Stimulated activated CD4-positive, alpha-beta T cell treated with anti-CD3 and anti-CD28 coated beads, Interleukin-15, amount 100 ng/mL, for 1 hour (primary cell): ENCODE measurements at places on chromosomes 3 and 15.

DNA sequence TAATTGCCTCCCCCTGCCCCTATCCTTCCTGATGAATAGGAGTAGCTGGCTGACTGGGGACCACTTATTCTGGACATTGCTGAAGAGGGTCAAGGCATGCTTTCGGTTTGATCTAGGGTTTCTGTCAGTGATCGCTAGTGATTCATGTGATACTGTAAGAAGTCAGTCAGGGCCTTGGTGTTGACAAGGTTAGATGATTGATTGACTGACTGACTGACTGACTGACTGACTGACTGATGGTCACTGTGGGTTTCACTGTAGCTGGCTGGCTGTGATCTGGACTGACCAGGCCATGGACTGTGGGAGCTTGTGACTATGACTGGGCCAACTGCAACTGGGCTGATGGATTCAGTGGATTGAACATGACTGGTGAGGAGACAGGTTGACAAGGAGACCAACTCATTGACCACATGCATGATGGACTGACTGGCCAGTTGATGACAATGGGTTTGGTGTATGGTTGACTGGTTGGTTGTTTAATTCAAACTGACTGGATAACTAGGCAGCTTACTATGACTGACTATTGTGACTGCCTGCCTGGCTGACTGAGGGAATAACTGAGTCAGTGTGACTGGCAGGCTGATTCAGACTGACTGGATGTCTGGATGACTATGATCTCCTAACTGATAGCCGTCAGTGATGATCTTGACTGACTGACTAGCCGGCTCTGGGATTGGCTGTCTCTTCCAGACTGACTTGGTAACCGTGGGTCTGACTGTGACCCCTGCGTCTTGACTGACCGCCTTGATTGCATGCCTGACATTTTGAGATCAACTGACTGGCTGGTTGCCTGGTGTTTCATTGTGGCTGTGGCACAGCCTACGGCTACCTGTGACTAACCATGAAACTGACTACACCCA is 509.9 kb downstream of the SHQ1 start:
- no peak for DNase-seq

GRCh38 chr3:57805674-57806073 is 49.6 kb downstream of the SLMAP start:
- DNase-seq: no peak

DNA sequence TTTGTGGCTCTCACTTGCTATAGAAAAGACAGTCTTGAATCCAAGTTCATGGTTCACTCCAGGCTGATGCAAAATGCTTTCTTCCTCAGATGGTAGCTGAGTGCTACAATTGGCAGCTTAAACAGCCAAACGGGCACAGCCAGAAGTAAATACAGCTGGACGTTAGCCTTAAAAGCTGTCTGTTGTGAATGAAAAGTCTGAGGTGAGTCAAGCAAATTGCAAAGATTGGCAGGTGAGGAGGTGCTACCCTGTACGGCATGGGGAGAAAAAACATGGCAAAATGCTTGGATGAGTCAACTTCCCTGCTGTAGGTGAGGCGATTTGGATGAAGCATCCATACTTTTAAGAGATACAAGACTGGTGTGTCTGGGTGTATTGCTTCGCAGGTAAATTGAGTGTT is 40.5 kb downstream of the IL5RA start:
- DNase-seq: no peak

DNA sequence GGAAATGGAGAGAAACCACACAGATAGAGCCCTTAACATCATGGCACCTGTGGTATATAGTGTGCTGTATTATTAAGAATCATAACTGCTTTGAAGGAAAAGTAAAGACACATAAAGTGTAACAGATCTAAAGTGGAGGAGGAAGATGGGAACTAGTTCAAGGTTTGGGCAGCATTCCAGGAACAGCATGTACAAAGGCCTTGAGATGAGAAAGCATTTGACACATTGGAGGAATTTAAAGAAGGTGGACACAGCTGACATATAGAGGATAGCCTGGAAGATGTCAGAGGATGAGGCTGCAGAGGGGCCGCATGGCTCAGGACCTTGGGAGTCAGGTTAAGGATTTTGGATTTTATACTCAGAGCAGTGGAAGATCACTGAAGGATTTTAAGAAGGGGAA is 39.0 kb downstream of the LRTM1 start:
- DNase-seq: no peak

GRCh38 chr3:169661361-169662131 is 2.0 kb downstream of the MECOM start:
- no peak for DNase-seq

DNA sequence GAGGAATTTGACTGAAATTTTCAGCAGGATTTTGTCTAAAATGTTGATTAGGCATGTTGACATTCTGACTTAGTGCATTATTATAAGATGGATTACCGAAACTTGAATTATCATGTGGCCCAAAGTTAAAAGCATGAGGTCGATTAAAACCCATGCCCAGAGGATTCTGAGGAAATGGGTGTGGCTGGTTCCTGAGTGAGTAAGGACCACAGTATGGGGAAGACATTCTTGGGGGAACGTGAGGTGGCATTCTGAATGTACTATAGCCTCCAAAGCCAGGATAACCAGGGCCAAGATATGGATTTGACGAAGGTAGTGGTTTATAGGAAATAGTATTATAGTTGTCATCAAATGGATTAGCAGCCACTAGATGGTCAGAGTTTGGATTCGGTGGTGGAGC is 38.7 kb upstream of the DNAAF4 start:
- DNase-seq: no peak

DNA sequence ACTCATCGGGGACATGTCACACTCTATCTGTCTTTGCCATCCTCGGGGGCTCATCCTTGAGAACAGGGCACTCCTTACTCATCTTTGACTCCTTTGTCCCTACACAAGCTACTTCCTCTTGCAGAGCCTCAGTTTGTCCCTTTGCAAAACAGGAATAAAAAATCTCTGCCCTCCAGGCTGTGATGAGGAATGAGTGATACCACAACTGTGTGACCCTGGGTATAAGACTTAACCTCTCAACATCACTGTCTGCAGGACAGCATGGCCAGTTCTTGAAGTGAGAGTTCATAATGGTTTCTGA is 48.5 kb downstream of the IQSEC1 start:
- no peak for DNase-seq

DNA sequence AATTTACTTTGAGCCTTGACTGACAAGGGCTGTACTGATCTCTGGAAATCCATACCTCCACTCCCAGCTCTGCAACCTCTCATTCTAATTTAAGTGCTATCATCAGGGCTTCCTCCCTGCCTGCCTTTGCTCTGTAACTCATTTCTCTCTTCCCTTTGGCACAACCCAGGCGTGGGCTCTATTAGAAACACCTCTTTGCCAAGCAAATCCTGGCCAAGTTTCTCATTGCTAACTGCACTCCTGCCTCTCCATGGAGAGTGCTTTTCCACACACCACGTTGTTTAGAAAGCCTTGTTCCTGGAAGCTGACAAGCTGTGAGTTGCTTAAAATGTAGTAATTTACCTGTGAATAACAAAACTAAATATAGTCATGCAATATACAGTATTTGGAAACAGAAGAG is 20.1 kb upstream of the FSTL1 start:
- no peak for DNase-seq

DNA sequence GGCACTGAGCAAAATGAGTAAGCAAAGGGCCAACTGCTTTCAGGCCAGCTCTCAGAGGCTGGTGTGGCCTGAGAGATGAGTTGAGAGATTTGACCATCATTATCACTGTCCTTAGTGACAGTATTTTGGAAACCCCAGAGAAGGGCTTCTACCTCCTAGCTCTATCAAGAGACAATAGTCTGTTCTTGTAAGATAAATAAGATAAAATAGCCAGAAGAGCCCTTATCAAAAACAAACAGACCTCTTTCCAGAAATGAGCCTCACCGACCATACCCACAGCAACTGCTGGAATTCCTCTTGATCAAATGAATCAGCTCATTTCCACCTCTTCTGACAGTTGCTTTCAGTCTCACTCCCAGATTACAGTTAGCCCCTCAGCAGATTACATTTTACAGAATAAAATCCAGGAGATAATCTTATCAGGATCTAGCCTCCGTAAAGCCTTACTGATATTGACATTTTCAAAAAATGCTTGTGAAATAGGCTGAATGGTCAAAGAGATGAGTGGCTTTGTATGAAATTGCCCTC is 4.5 kb downstream of the HDC start:
- DNase-seq: no peak

DNA sequence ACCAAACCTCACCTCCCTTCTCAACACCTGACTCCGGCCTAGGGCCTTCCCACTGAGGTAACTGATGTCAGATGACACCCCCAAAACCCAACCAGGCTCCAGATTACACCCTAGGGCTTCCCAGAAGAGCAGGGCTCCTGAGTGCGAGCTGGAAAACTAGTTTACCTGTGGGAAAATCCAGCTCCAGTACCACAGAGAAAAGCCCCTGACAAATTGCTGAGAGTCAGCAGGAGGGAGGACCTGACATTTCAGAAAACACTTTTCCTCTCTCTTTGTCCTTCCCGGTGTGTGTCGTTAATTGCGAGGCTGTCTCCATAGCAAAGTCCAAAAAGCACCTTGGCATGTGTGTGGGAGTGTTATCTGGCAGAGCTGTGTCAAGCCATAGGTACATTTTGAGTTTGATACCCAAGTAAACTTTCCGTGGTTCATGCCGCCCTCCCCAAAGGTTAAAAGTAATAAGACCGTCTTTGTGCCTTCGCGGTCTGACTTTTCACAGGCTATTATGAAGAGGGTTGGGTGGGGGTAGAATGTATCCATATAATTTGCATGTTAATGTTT is 79.8 kb upstream of the FNDC3B start:
- DNase-seq: no peak

GRCh38 chr15:90585863-90586262 is 56.1 kb downstream of the CRTC3 start:
- no peak for DNase-seq

GRCh38 chr15:77192451-77192850 is 121.5 kb upstream of the TSPAN3 start:
- DNase-seq: no peak

GRCh38 chr3:181847276-181847675 is 135.6 kb downstream of the SOX2 start:
- no peak for DNase-seq

GRCh38 chr3:17936736-17937480 is 194.5 kb upstream of the TBC1D5 start:
- no peak for DNase-seq

- DNase-seq: no peak
These were observed 2.9 kb upstream of the UQCRC1 start for GRCh38 chr3:48612309-48612708.

GRCh38 chr3:23096041-23096440 is 107.1 kb upstream of the UBE2E2 start:
- DNase-seq: no peak

- no peak for DNase-seq
These were observed 117.8 kb downstream of the OXNAD1 start for GRCh38 chr3:16382845-16383244.

DNA sequence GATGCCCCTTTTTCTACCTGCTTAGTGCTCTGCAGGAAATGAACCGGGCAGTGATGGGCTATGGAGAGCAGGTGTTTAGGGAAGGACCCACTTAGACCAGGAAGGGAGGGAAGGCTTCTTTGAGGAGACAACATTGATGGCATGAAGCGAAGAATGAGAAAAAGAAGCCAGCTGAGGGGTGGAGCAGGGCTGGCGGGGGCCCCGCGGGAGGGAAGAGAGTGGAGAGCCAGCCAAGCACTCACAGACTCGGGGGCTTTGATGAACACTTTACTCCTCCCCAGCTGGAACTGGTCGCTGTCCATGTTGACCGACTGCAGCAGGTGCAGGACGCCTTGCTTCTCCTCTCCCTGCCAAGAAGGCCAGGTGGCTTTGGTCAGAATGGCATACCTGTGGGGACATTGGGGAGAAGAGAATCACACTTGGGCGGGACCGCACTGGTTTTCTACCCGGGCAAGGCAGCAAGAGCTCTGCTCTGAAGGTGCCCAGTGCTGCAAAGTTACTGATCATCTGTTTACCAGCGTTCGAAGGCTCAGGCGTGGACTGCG is 28.4 kb upstream of the LDHAL6B start:
- no peak for DNase-seq

GRCh38 chr3:159914426-159914825 is 74.2 kb upstream of the IL12A start:
- DNase-seq: no peak

DNA sequence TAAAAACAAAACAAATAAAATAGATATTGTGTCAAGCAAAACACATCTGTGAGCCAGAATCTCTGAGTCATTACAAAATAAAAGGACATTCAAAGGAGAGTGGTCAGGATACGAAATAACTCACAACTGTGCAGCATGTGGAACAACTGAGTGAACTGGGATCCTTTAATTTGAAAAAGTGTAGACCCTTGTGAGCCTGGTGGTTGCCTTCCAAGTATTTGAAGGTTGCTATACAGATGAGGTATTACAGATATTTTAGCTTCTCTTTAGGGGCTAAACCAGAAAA is 26.7 kb downstream of the KCNMB2 start:
- no peak for DNase-seq

DNA sequence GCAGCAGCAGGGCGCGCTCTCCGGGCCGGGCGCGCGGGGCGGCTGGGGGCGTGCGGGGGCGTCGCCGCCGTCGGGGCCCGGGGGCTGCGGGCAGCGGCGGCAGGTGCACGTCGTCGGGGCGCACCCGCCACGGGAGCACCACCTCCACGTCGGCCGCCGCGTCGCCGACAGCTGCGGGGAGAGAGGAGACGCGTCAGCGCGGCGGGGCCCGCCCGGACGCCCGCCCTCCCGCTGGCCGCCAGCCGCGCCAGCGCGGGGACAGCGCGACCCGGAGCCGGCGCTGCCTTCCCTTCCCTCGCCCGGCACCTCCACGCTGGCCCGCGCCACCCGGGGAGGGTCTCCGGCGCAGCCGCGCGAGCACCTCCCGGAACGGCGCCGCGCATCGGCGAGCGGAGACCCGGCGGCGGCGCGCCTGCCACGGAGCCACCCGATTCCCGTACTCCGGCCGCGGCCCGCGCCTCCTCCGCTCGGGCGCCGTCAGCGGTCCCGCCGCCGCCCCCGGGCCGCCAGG is 481 bp downstream of the ADAMTS17 start:
- DNase-seq: no peak

- no peak for DNase-seq
These were observed 207.9 kb upstream of the CDIN1 start for GRCh38 chr15:36371509-36371908.

GRCh38 chr15:40070608-40071218 is 31.7 kb upstream of the SRP14 start:
- no peak for DNase-seq

DNA sequence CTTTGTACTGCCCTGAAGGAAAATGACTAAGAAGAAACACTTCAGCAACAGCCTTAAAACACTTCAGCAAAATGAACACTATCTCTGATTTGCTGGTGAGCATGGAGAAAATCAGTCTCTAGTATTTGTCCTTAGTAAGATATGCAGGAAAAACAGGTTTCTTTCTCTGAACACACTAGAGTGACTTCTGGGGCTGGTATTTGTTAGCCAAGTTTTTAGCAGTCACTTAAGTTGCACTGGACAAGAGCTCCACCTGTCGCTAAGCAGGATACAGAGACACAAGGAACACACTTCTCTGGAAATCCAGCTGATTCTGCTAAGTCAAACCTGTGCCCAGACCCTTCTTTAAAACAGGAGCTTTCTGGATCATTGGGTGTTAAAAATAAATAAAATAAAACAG is 65.3 kb downstream of the CHAC1 start:
- DNase-seq: no peak

- no peak for DNase-seq
These were observed 14.2 kb downstream of the ARID3B start for GRCh38 chr15:74555192-74555591.

- no peak for DNase-seq
These were observed 5.3 kb upstream of the SPRED1 start for GRCh38 chr15:38247336-38247735.

- DNase-seq: no peak
These were observed 11.8 kb upstream of the RIOX2 start for GRCh38 chr3:97983933-97984491.
